ENCODE measurements at places on chromosomes 2 and 18.

DNA sequence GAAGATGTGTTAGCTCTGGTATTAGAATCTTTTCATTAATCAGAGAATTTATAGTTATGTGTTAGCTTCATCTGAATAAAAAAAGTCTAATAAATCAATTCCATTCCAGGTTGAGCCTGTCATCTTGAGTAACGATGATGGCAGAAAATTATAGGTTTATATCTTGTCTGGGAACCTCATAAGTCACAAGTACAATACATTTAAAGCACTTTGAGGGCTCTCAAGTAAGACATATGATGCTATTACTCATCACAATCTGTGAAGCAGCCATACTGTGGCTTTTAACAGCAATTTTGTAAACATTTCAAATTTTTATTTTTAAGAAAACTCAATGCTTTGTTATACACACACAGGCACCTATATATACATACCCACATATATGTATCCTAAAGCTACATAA is 484.1 kb upstream of the VRK2 start:
- no peak for DNase-seq

GRCh38 chr18:41482501-41482900 is 472.5 kb upstream of the PIK3C3 start:
- DNase-seq, result no peak

GRCh38 chr2:103496850-103497249 is 735.0 kb downstream of the TMEM182 start:
- DNase-seq, result no peak

DNA sequence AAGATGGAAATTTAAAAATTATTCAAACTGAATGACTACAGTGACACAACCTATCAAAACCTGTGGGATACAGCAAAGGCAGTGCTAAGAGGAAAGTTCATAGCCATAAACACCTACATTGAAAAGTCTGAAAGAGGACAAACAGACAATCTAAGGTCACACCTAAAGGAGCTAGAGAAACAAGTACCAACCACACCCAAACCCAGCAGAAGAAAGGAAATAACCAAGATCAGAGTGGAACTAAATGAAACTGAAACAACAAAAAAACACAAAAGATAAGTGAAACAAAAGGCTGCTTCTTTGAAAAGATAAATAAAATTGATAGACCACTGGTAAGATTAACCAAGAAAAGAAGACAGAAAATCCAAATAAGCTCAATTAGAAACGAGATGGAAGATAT is 247.2 kb upstream of the ZNF804A start:
- DNase-seq, result no peak

DNA sequence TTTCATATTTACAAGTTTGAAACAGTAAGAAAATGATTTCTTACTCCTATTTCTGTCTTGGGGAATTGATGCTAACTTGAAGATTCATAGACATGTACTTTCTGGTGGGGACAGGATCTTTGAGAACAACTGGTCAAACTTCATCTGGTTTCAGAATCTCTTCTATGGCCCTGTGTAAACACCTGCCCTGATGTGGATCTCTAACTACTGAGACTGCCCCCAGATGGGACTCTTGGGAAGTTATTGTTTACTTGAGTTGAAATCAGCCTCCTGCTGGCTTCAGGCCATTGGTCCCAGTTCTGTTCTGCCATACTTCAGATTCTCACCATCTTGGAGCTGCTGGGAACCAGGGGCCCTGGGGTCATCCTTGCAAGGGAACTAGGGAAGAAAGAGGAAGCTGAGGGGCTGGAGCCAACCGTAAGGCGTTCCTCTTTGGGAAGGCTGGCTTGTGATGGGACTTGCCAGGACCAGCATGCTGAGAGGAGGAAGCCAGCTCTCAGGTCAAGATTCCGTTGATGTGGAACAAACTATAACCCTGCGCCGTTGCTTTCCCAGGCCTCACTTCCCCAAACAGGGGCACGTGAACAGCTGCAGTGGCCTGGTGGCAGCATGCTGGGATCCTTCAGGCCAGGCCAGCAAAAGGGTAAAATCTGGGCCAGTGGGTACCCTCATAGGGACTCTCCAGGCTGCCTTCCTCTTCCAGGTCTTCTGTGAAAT is 135.5 kb upstream of the CXCR4 start:
- no peak for DNase-seq

DNA sequence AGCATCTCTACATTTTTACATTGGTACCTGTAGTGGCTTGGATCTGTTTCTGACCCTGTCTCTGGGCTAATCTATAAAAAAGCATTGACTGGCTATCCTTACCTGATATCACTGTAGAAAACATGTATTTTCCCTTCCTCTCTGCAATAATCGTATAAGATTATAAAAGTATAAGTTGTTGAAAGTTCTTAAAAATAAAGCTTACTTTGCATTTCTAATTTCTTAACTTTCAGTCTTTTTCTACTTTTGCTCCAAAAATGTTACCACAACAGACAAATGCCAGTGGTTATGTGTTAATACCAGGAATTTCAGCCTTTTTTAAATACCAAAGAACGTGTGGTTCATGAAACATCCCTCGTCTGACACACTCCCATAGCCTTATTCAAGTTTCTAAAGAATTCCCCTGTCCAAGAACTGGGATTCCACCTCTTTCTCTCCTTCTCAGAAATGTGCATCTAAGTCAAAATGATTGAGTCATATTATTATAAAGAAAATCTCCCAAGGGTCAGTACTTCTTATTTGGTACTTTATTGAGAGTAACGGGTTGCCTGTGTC is 28.5 kb upstream of the ACKR3 start:
- DNase-seq, result no peak

DNA sequence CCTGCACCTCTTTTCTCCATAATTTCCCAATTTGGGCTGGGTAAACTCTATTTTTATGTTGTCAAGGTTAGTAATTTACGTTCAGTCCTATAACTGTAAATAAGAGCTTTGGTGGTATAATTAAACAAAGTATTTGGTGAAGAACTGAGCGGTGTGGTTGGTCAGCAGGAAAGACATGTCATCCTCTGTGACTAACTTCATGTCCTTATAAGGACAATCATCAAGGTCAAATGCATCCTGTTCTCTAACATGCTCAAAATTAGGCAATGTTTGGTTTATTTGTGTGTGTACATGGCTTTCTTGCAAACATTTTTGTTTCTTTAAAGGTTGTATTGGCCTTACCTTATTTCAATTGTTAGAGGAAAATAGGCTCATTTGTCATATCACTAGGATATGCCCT is 121.5 kb upstream of the NABP1 start:
- DNase-seq, result no peak

- DNase-seq, result no peak
Observed at GRCh38 chr2:201765799-201766198, 14.9 kb downstream of the ALS2 start.

GRCh38 chr2:183950673-183951072 is 647.7 kb upstream of the ZNF804A start:
- DNase-seq, result no peak

GRCh38 chr2:238079874-238080327 is 19.1 kb downstream of the SCLY start:
- DNase-seq, result no peak

- no peak for DNase-seq
Observed at GRCh38 chr2:64831977-64832328, 157.2 kb upstream of the SLC1A4 start.

- no peak for DNase-seq
Observed at GRCh38 chr2:55550368-55551102, 31.0 kb downstream of the CFAP36 start.

GRCh38 chr2:203918264-203918663 is 18.3 kb upstream of the ICOS start:
- no peak for DNase-seq

DNA sequence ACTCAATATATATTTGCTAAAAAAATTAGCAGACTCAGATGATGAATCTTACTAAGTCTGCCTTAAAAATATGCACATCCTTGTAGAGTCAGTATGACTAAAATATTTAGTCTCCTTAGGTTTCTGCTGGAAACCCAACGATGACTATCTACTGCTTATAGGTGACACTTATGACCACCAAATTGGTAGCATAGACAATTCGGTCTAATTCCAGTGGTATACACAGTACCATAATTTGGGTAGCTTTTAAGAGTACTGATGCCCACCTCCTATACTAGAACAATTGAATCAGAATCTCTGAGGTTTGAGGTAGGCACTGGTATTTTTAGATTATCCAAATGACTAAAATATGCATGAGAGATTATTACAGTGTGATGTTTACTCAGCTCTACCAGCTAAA is 740.8 kb upstream of the ZEB2 start:
- no peak for DNase-seq

DNA sequence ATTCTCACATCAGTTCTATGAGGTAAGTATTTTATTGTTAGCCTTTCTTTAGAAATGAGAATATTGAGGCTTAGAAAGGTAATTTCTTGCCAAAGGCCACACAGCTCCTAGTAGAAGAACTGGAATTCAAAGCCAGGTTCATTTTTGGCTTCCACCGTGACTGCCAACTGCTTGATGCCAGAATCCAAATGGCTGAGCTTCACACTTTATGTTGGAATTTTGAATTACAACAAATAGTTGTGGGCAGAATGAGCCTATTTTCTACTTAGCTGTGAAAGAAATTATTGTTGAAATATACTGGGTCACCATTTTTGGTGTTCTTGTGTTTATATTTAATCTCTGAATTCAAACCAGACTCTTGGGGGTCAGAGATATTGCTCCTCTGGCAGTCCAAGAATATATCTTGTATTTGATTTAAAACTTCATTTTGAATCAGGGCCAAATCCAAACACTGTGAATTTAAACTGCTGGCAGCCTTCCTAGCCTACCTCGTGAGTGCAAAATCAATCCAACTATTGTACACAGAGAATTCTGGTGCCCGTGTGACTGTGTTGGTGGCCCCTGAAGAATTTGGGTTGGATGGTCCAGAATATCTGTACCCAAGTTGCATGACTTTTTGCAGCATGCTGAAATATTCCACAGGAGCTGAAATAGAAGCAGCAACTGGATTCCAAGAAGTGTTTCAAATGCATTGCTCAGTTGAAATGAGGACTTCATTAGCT is 35.6 kb upstream of the LPIN1 start:
- no peak for DNase-seq

DNA sequence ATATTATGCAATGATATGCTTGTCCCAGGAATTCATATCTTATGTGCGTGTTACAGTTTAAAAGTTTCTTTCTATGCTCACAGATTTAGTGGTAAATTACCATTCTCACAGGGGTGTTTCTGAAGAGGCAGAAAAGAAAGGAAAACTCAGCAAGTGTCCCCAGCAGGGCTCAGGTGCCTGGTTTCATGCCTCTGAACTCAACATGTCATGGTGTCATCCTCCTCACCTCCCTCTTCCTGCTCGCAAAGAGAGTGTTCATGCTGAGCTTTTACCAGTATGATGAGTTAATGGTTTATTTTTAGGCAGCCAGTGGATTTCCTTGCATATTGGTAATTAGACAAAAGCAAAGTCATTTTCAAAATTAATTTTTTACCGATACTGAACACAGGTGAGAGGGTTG is 492.9 kb upstream of the ZEB2 start:
- DNase-seq, result no peak

- DNase-seq, result no peak
Observed at GRCh38 chr2:176138923-176139660, 9.6 kb downstream of the HOXD8 start.
